ENCODE measurements at places on chromosomes 5 and 9.

DNA sequence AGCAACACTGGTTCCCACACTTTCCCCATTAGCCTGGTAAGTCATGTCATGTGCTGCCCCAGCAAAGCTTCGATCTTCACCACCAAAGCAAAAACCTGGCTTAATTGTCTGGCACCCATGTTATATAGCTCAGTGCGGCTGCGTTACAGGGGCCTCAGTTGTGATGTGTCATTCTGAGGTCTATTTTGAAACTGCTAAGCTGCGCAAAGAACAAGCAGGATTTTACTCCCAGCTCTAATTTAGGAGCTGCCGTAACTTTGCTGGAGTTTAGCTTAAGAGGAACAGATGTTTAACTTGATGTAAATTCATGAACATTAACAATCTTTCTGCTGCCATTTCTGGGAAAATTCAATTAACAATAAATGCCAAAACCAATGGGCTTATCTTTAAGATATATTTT lies 274.1 kb downstream of the HSPA4 start:
- no peak for DNase-seq

GRCh38 chr5:121816164-121816563 lies 35.5 kb upstream of the FTMT start:
- DNase-seq: no peak

DNA sequence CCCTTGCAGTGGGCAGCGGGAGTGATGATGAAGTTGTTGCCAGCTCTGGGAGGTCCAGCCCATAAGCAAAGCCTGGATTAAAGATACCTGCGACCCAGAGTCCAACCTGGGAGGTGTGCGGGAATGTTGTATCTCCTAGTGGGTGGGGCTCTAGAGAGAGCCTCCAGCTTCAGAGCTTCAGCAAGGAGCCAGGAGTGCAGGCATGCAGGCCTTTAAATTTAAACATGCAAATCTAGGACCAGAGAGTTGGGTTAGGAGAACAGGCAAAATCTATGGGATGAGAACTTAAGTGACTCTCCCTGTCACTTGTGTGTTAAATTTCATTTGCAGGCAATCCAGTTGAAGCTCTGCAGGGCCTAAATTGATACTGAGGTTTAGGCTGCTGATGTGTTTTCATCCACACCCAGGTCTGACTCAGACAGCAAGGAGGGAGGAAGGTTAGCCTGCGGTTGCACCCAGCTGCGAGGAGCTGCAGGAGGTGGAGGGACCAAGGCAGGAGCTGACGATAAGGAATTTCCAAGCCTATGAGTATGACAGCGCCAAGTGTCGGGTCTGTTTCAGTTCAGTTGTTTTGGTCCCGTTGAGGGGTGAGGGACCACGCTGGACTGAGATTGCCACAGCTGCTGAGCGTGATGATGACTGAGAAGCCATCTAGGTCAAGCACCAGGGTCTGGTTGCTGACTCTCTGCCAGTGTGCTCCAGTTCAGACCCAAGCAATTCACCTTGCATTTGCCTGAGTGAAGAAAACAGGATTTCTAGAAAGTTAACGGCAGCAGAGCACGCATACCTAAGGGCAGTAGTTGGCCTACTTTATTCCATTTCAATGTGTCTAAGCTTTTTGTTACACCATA lies 243.0 kb downstream of the ICE1 start:
- no peak for DNase-seq

- no peak for DNase-seq
Measured at GRCh38 chr5:139696894-139697658, 48.9 kb downstream of the CXXC5 start.

DNA sequence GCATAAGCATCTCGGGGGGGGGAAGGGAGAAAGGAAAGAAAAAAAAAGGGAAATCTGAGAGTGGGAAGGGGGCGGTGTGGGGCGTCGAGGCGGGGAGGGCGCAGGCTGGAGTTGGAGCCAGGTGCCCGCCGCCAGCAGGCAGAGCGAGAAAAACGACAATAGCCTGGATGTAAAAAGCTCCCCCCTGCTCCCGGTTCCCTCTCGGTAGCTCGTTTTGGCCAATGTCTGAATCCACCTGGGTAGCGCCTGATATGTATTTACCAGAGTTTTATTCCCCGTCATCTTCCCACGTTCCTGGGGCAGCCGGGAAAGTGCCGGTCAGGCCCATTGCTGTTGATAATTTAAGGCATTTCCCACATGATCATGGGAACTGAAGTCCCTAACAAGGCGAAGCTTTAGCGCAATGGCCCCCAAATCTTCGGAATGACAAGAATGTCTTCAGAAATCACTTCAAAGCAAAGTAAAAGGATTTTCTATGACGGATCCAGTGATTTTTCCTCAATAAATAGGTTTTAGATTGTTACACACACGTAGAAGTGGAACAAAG lies 3.0 kb upstream of the OTP start:
- no peak for DNase-seq

Measured in stimulated activated CD8-positive, alpha-beta memory T cell treated with anti-CD3 and anti-CD28 coated beads, Interleukin-7, amount 100 ng/mL, for 1 hour (primary cell).